ENCODE measurements at places on chromosomes 3 and 15. TPM values are rescaled to one million over a fixed set of nuclear protein-coding genes. Genes with fewer than 3 reads are reported as not detected.

RBMS3 gene
- not detected for polyA plus RNA-seq

GRCh38 chr15:81002331-81003096, 1.8 kb downstream of the TLNRD1 start:
- DNase-seq, result no peak

DNA sequence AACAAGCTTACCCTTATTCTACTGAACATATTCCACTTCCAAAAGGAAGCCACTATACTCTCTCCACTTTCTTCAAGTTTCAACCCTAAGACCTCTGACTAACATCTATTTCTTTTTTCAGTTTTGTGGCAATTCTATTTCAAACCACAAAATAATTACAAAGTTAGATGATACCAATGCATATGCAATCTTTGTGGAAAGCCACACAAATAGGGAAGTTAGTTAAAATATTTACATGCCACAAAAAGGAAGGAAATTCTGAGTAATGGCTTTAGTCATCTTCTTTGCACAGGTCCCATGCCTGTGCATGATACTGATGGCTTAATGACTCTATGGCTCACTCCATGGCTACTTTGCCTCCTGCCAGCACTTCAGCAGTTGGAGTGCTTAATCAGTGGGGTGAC, 57.0 kb upstream of the MCTP2 start:
- DNase-seq, result no peak

DNA sequence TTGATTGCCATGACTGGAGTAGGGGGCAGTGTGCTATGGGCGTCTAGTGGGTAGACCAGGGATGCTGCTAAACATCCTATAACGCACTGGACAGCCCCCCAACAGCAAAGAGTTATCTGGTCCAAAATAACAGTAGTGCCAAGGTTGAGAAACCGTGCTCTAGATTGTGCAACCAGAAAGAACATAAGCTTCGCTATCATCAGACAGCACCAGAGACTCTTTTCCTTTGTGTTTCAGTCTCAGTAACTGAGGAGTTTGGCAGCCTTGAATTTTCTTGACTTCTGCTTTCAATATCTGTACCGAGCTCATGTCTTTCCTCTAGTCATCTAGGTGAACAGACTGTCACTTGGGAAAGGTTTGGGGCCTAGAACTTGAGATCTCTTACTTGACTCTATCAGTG, 8.8 kb downstream of the ARID3B start:
- no peak for DNase-seq

DNA sequence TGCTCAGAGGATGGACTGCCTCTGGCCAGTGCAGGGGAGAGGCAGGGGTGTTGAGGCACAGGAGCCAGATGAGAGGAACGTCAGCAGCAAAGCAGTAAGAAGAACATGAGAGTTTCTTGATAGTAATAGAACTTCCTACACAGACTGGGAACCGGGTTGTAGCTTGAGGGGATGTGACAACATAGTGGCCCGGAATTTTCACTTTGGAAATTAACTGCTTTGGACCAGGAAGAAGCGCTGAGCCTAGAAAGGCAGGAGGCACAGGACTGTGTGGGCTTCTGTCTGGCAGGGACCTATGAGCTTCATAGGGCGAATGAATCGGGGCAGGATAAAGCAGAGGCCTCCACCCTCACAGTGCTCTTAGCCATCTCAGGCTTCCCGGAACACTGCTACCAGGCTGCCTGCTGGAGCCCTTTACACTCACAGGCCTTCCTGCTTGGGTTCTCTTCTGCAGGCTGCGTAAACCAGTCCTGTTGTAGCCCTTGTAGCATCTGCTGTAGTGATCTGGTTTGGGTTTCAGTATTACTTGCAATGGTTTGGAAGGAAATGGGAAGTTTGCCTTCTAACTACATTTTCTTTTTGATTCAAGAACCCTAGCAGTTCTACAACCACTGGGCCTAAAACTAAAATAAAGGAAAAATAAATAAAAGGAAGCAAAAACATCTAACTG, 3.3 kb upstream of the ADPGK start:
- no peak for DNase-seq

- DNase-seq, result no peak
These were observed 103.1 kb upstream of the ATP11B start for GRCh38 chr3:182690172-182690571.

- no peak for DNase-seq
These were observed 3.3 kb downstream of the C3orf70 start for GRCh38 chr3:185149591-185149990.

DNA sequence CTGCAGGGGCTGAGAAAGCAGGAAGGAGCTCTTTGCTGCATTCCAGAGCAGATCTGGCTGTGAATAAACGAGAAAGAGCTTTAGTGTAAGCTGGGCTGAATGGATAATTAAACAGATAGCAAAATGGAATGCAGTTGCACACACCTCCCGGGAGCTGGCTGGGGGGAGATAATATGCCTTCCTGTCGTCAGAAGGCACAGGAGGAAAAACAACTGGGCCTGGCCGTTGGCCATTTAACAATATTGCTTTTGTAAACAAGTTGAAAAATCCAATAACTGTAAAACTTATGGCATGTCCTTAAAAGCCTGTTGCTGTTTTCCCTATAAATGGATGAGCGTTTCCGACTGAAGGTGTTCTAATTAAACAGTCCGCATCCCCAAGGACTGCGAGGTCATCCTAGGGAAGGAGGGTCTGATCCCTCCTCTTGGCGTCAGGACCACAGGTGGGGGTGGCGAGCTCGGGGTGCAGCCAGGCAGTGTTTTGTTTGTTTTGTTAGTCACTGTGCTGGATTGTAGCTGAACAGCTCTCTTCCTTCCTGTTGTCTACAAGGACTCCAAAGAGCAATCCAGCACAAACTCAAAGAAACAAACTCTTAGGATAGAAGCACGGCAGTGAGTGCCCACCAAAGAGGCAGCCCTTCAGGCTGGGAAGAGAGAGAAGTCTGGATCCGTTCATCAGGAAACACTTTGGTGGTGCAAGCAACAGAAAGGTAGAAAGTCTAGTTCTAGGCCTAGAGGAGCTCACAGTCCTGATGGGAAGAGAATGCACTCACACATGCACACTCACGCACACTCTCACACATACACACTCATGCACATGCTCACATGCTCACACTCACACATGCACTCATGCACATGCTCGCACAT, 133.4 kb upstream of the SMAD3 start:
- no peak for DNase-seq

- no peak for DNase-seq
These were observed 190.1 kb downstream of the TBC1D5 start for GRCh38 chr3:17552351-17552750.

Data from naive thymus-derived CD8-positive, alpha-beta T cell (primary cell).